ENCODE measurements at places on chromosomes 5 and 9.

DNA sequence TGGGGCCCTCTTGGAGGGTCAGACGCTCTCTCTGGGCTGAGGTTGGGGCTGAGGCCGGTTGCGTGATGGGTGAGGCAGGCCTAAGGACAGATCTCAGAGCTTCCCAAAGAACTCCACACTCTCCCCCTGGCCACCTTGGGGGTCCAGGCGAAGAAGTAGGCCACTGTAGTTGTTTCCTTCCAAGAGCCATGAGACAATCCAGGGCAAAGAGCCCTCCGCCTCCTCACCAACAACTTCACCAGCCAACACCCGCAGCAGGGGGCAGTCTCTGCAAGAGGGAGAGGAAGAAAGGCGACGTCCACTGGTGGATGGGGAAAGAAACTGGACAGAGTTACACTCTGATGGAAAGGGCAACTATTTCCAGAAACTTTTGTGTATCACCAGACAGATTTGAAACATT is 10.7 kb downstream of the SLC35A4 start:
- DNase-seq, result no peak

GRCh38 chr9:112841261-112841660 is 49.4 kb downstream of the SLC46A2 start:
- no peak for DNase-seq

DNA sequence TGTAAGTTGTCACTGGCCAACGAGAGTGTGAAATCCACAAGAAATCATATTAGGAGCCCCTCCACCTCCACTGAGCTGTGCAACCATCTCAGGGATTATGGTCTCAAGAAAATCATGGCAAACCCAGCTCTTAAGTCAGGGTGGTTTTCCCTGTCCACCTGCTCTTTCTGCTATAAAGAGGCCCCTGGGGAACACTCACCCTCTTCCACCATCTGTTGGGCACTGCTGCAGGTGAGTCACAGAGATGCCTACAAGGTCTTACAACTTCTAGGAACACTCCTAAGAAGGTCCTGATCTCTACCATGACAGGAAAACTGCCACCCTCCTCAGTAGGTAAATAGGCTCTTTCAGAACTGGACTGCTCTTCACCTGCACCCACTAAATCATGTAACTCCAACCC is 61.8 kb downstream of the DRD1 start:
- no peak for DNase-seq

DNA sequence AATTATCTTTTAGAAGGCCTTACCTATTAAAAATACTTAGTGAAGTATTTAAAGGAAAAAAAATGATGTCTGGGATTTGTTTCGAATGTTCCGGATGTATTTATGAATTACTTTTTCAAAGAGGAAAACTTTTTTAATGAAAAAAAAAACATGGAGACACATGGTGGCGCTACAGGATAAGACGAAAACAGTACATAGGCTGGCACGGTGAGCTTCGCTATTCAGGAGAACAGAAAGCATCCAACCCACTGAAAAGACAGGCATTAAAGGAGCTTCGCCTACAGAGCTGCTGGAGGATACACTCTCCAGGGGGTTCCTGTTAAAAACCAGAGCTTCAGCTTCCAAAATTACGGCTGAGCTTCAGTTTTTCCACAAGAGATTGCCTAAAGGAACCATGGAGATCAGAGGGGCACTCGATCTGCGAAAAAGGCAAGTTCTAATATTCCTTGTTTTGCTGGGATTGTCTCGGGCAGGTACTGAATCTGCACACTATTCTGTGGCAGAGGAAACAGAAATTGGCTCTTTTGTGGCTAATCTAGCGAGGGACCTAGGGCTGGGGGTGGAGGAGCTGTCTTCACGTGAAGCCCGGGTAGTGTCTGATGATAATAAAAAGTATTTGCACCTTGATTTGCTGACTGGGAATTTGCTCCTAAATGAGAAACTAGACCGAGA is at the start of gene PCDHB14:
Gene PCDHB14, plus strand, starts transcription at position 232 of the 672 bp plus-strand sequence. Its CDS starts 163 bp downstream, at position 395.
- DNase-seq, result no peak

GRCh38 chr5:136011414-136012001 is 17.3 kb upstream of the TGFBI start:
- DNase-seq, result no peak

DNA sequence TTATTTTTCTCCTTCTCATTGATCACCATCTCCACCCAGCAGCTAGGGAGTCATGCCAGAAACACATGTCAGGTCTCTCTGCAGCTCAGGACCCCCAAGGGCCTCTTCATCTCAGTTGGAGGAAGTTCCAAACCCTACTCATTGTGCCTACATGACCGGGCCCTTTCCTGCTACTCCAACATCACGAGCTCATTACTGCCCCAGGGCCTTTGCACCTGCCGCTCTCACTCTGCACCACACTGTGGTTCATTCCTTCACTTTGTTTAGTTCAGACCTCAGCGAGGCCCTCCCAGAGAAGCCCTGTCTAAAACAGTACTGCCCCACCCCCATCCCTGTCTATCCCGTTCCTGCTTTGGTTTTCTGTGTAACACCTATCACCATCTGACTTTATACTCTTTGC is 22.1 kb upstream of the AKNA start:
- no peak for DNase-seq

GRCh38 chr9:13735181-13735580 is 455.7 kb upstream of the MPDZ start:
- no peak for DNase-seq

DNA sequence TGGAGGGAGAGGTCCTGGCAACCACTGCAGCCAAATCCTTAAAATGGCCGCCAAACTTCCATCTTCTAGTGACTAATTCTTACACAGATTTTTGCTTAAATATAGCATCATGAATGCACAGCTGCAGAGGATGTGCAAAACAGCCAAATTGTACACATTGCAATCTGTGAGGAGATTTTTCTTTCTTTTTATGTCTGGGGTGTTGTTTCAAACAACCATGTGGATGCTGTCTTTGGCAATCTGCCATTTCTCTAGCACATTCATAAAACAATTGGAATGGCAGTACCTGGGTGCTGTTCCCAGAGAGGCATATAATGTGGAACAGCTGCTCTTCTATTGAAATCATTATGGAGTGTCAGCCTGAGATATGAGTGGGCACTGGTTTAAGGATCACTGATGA is 1082.9 kb upstream of the SEMA6A start:
- no peak for DNase-seq

GRCh38 chr5:174572591-174572990 is 151.8 kb upstream of the MSX2 start:
- no peak for DNase-seq

GRCh38 chr9:105994970-105995369 is 300.6 kb downstream of the TMEM38B start:
- DNase-seq, result no peak

GRCh38 chr5:180353048-180353979 is at the start of gene GFPT2:
Gene GFPT2, minus strand, starts transcription at chr5:180353336. Its CDS starts 119 bp downstream, at chr5:180353217.
- DNase-seq, result peak; percentile 56

DNA sequence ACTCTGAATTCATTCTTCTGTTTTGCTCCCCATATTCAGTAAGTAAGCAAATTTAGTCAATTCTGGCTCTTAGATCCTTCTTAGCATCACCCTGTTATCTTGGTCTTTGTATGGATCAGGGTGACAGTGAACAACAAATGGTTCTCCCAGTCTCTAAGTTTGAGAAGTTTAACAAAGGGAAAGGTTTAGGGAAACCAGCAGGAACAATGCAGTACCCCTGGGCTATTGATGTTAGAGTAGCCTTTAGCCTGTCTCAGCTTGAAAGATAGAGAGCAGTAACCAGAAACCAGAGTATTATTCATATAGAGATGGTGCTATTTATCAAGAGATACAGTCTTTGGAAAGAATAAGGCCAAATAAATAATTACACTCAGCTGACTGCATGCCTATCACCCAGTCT is 241.8 kb downstream of the CDH12 start:
- no peak for DNase-seq

GRCh38 chr5:135016861-135017290 is 17.2 kb downstream of the PITX1 start:
- DNase-seq, result no peak

DNA sequence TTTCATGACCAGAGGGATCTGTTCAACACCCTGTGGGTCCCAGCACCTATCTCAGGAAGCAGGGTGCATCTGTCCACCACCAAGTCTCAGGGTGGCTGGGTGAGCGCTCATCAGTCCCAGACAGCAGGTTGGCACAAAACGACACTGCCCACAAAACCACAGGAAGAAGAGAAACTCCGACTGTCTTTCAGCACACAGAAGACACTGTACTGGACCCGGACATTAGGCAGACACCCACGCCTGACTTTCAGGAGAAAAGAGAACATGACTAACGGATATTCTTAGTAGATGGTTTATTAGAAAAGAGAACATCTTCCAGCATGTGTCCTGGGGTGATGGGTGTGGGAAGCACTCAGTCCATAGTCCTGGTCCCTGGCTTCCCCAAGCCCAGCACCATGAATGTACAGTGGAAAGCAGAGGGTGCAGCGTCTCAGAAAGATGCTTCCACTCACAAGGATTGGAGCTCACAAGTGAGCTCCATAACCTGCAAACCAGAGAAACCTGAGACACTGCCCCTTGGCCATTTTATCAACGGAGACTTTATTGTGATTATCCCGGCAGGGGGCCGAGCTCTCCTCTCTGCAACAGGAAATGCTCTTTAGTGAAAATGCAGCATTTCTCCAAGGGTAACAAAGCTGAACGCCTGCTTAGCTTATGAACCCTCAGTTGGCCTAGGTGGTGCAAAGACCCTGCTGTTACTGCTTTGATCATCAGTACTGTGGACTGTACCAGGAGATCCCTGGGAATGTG is 35.8 kb upstream of the LCP2 start:
- DNase-seq, result no peak

DNA sequence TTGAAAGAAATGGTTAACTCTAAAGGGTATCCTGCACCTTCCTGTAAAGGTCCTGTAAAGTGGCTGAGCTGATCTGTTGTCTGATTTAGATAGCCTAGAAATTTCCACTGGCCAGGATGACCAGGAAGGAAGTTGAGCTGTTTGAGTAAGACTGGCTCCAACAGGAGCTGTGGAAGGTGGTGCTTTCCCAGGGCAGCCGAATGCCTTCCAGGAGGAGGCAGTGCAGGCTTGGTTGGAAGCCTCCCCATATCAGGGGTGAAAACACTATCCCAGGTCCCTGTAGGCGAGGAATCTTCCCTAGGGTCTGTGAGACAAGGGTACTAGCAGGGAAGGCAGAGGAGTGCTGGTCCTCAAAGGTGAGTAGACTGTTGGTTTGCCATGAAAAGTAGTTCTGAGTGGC is 98.4 kb downstream of the LIX1 start:
- DNase-seq, result no peak

DNA sequence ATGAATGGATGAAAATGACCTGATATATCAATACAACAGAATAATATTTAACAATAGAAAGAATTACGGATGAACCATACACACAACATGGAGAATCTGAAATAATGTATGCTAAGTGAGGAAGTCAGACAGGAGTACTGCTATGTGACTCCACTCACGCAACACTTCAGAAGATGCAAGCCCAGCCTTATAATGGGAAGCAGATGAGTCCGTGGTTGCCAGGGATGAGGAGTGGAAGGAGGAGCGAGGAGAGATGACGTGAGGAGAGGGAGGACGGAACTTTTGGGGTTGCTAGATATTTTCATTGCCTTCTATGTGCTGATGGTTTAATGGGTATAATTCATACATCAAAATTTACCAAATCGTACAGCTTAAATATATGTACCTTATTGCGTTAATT is 55.4 kb upstream of the ERCC6L2 start:
- DNase-seq, result no peak

- DNase-seq, result no peak
Measured at GRCh38 chr5:40045429-40045828, 620.6 kb upstream of the DAB2 start.

- DNase-seq, result no peak
Measured at GRCh38 chr5:66628561-66628960, 32.4 kb downstream of the MAST4 start.

DNA sequence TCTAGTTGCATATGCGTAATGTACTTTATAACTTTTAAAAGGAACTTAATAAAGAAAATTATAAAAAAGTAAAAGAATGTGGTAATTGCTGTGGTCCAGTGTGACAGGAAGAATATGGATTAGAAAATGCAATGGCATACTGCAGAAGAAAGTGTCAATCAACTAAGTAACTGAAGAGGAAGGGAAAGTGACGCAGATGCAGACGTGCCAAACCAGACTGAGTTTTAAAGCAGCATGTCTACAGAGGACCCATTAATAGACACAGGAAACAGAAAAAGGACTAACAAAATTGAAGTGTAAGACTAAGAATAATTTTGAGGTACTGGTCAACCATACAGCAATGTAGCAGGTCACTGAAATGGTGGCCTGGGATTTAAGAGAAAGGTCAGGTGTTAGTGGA is 73.3 kb downstream of the DPYSL3 start:
- DNase-seq, result no peak

DNA sequence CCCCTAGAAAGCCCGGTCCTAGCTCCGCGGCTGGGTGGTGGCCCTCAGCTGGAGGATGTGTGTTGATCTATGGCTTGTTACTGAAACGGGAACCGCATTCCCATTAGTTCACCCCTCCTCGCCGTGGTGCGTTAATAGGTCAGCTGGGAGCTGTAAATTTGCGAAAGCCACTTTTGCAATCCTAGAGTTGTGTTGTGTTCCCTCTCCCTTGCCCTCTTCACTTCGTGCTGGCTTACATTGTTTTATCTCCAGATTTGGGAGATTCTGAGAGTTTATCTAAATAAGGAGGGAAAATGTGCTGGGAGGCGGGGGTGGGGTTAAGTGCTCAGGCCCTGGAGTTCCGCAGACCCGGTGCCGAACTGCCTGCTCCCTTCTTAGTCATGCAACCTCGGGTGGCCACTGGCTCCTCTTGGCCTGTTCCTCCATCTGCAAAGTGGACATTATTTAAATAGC is 62.8 kb downstream of the HMCN2 start:
- DNase-seq, result no peak

- no peak for DNase-seq
Measured at GRCh38 chr5:132877938-132878337, 4.5 kb downstream of the LEAP2 start.

- DNase-seq, result no peak
Measured at GRCh38 chr9:107378006-107378405, 94.9 kb downstream of the RAD23B start.

GRCh38 chr9:123338710-123339665 is 17.0 kb upstream of the CRB2 start:
- no peak for DNase-seq

GRCh38 chr5:80756292-80756691 is 101.5 kb upstream of the DHFR start:
- no peak for DNase-seq

DNA sequence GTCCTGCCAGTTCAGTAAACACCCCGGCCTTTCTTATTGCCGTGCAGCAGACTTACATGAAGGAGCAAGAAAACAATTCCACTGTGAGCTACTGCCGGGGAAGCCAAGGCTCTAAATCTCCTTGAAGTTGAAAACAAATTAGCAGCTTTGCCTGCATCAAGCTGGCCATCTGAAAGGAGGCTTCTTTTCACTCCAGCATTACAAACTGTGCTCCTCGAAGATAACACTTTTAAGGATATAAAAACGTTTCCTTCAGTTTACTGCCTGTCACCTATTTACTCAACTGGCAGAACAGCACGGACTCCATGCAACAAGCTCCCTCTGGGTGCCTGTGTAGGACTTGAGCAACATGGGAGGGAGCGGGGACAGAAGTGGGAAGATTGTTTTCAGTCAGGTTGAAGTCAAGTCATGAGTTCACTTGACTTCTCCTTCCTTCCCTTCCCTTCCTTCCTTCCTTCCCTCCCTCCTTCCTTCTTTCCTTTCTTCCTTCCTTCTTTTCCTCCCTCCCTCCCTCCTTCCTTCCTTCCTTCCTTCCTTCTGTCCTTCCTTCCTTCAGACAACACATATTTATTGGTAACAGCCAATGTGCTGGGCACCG is 67.4 kb downstream of the ZNF608 start:
- DNase-seq, result no peak

- no peak for DNase-seq
Measured at GRCh38 chr5:137286025-137286610, 213.0 kb downstream of the SPOCK1 start.

GRCh38 chr9:13919401-13919800 is 394.5 kb downstream of the NFIB start:
- DNase-seq, result no peak
